ENCODE measurements at places on chromosomes 2 and 18.

GRCh38 chr2:27154488-27154887, 5.7 kb downstream of the TCF23 start:
- no peak for DNase-seq

- DNase-seq: no peak
Observed at GRCh38 chr2:61887717-61888266, 664 bp downstream of the CCT4 start.

GRCh38 chr18:53701697-53702096, 522.8 kb downstream of the MBD2 start:
- DNase-seq: no peak

DNA sequence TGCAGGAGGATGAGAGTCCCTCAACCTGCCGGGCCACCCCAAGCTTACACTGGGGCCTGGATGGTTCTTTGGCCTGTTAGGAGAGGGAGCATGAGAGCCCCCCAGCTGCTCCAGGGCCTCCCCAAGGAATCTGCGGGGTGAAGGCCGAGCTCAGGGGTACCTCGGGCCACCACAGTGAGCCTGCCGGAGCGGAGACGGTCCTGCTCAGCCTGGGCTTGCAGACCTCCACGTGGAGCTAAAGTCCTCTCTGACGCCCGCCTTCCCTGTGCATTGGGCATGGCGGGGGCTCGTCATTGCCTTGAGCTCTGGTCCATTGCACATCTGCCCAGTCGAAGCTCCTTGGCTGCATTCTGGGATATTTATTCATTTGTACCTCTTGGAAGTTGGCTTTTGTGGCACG, 62.7 kb downstream of the ASB1 start:
- DNase-seq: no peak

- no peak for DNase-seq
Observed at GRCh38 chr2:219041252-219041651, at the start of gene CFAP65. TSS of gene CFAP65 (minus strand) at chr2:219041516. CDS start at chr2:219039048, 2,468 bp downstream.

- no peak for DNase-seq
Observed at GRCh38 chr18:48557640-48558174, 18.9 kb downstream of the CTIF start.

- no peak for DNase-seq
Observed at GRCh38 chr2:216694826-216695217, 527 bp downstream of the IGFBP5 start.

DNA sequence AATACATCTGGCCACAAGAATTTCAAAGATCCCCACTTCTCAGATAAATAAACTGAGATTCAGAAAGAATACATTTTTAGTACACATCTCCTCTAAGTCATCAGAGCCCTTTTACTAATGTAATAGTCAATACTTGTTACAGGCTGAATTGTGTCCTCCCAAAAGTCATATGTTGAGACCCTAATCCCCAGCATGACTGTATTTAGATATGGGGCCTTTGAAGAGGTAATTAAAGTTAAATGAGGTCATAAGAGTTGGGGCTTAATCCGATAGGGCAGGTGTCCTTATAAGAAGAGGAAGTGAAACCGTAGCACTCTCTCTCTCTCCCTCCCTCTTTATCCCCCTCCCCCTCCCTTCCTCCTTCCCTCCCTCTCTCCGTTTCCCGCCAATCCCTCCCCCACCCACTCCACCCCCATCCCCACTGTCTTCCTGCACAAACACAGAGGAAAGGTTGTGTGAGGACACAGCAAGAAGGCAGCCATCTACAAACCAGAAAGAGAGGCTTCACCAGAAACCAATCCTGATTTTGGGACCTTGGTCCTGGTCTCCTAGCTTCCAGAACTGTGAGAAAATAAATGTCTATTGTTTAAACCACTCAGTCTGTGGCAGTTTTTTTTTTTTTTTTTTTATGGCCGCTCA, 66.6 kb upstream of the ZNF397 start:
- no peak for DNase-seq

- DNase-seq: no peak
Observed at GRCh38 chr2:185857691-185858090, 119.1 kb downstream of the FSIP2 start.

DNA sequence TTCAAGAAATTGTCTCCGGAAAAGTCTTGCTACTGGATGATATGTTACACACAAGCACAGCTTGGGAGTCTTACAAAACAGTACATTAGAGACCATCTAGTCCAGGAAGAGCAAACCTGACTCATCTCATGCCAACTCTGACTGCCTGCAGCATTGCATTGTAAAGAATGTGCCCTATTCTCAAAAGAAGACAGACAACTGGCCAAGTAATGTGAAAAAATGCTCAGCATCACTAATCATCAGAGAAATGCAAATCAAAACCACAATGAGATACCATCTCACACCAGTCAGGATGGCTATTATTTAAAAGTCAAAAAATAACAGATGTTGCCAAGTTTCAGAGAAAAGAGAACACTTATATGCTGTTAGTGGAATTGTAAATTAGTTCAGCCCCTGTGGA, 42.7 kb upstream of the GORASP2 start:
- no peak for DNase-seq

DNA sequence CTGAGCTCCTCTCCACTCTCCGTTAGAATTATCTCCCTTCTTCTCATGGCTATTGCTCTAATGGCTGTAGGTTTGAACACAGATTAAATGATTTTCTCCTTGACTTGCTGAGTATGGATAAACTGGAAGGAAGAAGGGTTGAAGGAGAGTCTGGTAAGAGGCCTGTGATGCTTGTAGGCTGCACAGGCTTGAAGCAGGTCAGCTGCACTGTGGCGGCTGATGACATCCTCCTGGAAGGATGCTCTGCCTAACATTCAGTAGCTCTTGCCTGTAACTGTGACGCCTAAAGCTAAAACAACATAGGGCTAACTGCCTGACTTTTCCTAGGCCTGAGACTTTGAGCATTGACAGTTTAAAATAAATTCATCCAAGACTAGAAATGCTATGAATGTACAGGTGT, 166.3 kb downstream of the MREG start:
- DNase-seq: no peak

- DNase-seq: no peak
Observed at GRCh38 chr2:205089958-205090357, 544.7 kb downstream of the PARD3B start.

DNA sequence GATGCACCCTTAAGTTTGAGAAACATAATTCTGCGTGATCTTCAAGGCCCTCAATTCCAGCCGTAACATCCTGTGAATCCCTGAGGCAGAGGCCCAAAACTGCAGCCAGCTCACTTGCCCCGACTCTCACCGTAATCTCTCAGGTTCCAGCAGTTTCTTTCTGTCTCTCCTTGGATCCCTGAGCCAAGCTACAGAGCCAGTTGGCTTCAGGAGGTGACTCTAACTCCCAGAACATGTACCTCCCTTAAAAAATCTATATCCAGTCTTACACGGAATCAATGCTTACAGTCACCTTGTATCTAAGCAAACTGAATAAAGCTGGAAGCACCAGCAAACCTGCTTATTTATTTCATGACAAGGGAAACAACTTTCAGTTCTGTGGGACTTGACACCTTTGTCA, 300.4 kb downstream of the SETBP1 start:
- no peak for DNase-seq

DNA sequence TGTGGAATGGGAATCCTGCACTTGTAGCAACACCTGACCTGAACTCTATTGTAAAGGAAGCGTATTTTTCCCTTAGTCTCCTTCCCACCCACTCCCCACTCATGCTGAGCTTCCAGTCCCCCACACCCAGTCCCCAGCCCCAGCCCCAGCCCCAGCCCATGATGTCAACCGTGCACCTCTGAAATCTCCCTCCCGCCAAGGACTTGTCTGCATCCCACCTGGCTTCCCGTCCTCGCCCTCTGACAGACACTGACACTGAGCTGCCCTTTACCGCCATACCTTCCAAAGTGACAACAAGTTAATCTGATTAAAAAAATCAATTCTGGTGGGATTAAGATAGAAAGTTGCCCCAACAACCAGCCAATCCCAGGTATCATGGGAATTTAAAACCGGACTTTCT, 213.6 kb upstream of the CELF4 start:
- no peak for DNase-seq

DNA sequence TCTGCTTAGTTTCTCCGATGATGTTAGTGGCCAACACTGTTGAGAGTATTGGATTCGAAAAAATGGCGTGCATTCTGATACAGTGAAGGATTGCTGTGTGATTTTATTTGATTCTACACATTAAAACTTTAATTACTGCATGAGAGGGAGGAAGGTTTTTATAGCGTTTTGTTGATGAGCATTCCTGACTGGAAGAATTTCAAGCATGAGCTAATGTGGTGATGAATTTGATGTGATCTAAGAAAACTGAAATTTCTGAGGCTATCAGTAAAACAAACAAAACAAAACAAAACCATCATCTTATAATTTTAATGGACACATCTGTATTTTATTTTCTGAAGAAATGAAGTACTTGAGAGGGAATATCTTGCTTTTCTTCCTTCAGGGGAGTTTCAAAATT, 59.6 kb downstream of the ITGB6 start:
- DNase-seq: no peak

GRCh38 chr18:8963876-8964275, 138.6 kb upstream of the NDUFV2 start:
- DNase-seq: no peak

DNA sequence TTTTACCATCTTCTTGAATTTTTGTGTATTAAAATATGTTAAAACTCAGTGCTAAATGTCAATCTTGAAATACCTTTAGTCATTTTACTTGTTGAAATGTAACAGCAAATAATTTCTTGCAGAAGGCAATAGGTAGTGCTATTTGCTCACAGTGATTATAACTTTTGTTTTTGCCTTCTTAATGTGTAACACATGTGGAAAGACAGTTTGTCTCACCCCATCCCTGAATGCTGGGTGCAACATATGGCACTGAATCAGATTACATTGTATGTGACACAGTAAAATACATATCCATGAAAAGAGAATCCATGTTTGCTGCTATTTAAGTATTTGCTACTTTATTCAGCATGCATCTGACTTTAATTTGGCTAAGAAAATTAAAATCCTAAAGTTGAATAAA, 35.3 kb downstream of the FRZB start:
- DNase-seq: no peak

GRCh38 chr18:51273437-51273836, 76.0 kb upstream of the MEX3C start:
- DNase-seq: no peak

DNA sequence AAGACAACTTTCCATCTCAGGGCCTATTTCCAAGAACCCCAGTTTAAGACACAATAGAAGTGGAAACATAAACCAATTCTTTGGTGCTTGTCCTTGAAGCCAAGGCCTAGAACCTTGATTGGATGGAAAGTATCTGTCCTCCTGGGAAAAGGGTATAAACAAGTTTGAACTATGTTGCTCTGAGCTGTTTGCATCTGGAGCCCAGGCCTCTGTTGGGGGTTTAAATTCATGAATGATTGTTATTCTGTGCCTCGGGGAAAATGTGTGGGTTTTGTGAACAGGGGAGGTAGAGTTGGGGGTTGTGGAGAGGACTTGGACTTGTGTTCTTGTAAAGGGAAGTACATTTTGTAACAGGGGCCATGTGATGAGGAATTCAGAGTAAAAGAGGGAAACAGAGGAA, 406.1 kb downstream of the SLC4A3 start:
- peak; percentile 51 for DNase-seq

- peak; percentile 38 for DNase-seq
Observed at GRCh38 chr18:79567481-79568147, 112.0 kb upstream of the CTDP1 start.

Measured in fibroblast of the conjunctiva (primary cell).